ENCODE measurements at places on chromosomes 12 and 14. TPM values are rescaled to one million over a fixed set of nuclear protein-coding genes. Genes with fewer than 3 reads are reported as not detected.

DNA sequence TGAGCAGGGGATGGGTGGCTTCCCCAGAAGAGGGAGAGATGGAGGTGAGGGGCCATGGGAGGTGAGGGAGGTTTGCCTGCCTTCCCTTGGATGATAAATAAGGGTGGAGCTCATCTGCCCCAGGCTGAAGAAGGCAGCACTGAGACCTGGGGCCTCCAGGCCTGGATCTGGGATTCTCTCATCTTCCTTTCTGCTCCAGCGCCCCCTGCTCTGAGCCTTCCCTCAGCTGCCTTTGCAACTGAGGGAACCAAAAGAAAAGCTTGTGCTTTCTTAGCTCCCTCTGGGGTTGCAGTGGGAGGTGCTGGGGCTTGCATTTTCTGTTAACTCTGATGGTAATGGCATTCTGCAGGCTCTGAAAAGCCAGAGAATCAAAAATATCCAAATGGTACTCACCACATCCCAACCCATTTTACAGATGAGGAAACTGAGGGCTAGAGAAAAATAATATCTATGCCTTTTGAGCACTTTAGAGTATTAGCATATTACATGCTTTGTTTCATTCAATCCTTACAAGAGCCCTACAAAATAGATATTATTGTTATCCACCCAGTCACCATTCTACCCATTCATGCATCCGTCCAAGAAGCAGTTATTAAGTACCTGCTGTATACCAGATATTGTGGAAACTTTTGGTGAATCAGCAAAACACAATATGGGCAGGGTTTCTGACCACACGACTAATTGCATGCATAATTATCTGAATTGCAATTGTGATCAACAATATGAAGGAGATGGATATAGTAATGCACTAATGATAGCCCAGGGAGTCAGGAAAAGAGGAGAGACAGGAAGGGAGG lies 102.2 kb downstream of the WSCD2 start:
- H3K4me1 ChIP-seq, result no peaks in the 10 kb centered on the region
- no peak for DNase-seq
- H3K36me3 ChIP-seq, result no peaks in the 10 kb centered on the region
- H3K27me3 ChIP-seq, result no peaks in the 10 kb centered on the region
- no peak overlapping the region for H3K4me3 ChIP-seq

GRCh38 chr12:117118838-117119591 lies 19.8 kb upstream of the TESC start:
- peaks cover 13% of the 10 kb centered on the region for H3K4me1 ChIP-seq
- H3K36me3 ChIP-seq, result no peaks in the 10 kb centered on the region
- no peak for DNase-seq
- H3K27ac ChIP-seq, result no peak overlapping the region
- no peaks in the 10 kb centered on the region for H3K27me3 ChIP-seq

GRCh38 chr12:121803861-121804416 lies at the start of gene SETD1B:
SETD1B (plus strand) TSS chr12:121804009; CDS start chr12:121804738, 729 bp downstream.
- H3K27me3 ChIP-seq, result no peaks in the 10 kb centered on the region
- peak; percentile 73 for DNase-seq
- no peaks in the 10 kb centered on the region for H3K36me3 ChIP-seq

DNA sequence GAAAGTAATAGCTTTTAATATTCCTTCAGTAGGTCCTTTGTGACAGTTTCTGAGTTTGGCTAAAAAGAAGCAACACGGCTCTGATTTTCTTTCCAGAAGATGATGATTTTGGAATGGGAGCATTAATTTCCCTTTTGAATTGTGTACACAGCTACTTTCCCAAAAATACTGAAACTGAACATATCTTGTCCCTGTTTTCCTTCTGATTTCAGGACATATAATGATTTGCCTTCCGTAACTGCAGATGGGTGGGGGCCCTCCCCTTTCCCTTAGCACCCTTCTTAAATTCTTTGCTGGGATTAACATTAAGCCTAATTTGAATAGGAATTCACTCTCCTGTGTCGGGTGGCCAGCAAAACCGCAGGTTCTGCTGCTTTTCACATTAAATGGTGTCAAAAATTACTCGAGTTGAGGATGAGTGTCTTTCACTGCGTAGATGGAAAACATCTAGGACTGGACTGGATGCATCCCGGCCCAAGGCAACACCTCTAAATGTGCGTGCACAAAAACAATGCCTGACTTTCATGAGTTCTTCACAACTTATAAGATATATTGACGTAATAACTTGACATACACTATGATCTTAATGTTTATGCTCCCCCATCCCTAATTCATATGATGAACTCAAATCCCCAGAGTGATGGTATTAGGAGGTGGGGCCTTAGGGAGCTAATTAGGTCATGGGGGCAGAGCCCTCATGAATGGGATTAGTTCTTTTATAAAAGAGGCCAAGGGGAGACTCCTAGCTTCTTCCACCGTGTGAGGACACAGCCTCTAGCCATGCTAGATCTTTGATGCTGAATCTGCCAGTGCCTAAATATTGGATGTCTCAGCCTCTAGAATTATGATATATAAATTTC lies 158.1 kb downstream of the AEBP2 start:
- H3K27ac ChIP-seq, result no peak overlapping the region
- no peak for DNase-seq
- H3K4me3 ChIP-seq, result no peak overlapping the region
- H3K27me3 ChIP-seq, result no peaks in the 10 kb centered on the region

AQP6 gene
- not detected for total RNA-seq

Data from body of pancreas (tissue), 4 donors.